ENCODE measurements at places on chromosomes 7 and 10. TPM values are rescaled to one million over a fixed set of nuclear protein-coding genes. Genes with fewer than 3 reads are reported as not detected.

DNA sequence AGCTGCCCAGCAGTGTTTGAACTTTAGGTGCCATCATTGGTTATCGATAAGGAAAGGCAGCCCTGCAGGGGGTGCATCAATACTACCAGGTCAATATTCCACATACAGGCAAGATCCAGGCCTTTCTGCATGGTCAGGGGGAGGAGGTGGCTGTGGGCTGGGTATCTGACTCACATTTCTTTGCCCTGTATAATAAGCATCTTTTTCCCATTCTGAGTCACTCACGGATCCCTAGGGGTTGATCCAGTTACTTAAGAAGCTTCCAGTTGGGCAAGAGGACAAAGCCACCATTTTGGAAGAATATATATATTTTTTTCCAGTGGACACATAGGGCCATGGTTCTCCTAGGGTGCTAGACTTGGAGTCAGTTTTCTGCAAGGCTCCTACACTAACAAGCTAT is 114.2 kb upstream of the HABP2 start:
- DNase-seq = no peak

- DNase-seq = peak; percentile 35
Observed at GRCh38 chr7:157488281-157488680, 151.5 kb downstream of the DNAJB6 start.

BICC1 gene
- polyA plus RNA-seq = 21.0 TPM

CTTNBP2 gene
- polyA plus RNA-seq = 3.8 TPM

GRCh38 chr7:32428546-32428945 is 61.6 kb downstream of the LSM5 start:
- DNase-seq = no peak
